ENCODE measurements at places on chromosomes 1 and 21. TPM values are rescaled to one million over a fixed set of nuclear protein-coding genes. Genes with fewer than 3 reads are reported as not detected.

The OR2T33 gene
- polyA plus RNA-seq: not detected

The HAO2 gene
- polyA plus RNA-seq: 0.22 TPM

The SLFNL1 gene
- polyA plus RNA-seq: 0.43 TPM

The GCSAML gene
- polyA plus RNA-seq: 0.31 TPM

The WDR64 gene
- 0.25 TPM for polyA plus RNA-seq

The B3GALT2 gene
- 12.9 TPM for polyA plus RNA-seq
